ENCODE measurements at places on chromosomes 1 and 21. TPM values are rescaled to one million over a fixed set of nuclear protein-coding genes. Genes with fewer than 3 reads are reported as not detected.

Gene RSRP1
- 43.9 TPM for total RNA-seq

DNA sequence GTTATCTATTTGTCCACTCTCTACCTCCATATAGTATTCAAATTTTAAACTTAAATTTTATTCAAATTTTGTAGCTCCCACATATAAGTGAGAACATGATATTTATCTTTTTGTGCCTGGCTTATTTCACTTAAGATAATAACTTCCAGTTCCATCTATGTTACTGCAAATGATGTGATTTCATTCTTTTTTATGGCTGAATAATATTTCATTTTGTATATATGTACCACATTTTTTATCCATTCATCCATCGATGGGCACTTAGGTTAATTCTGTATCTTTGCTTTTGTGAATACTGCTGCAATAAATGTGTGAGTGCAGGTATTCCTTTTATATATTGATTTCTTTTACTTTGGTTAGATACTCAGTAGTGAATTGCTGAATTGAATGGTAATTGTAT lies 2.1 kb downstream of the DNAH14 start:
- DNase-seq = no peak

- no peak for DNase-seq
Measured at GRCh38 chr21:34554227-34554626, 42.2 kb upstream of the KCNE1 start.

- no peak for DNase-seq
Measured at GRCh38 chr21:44434936-44435635, 20.2 kb upstream of the LRRC3 start.

DNA sequence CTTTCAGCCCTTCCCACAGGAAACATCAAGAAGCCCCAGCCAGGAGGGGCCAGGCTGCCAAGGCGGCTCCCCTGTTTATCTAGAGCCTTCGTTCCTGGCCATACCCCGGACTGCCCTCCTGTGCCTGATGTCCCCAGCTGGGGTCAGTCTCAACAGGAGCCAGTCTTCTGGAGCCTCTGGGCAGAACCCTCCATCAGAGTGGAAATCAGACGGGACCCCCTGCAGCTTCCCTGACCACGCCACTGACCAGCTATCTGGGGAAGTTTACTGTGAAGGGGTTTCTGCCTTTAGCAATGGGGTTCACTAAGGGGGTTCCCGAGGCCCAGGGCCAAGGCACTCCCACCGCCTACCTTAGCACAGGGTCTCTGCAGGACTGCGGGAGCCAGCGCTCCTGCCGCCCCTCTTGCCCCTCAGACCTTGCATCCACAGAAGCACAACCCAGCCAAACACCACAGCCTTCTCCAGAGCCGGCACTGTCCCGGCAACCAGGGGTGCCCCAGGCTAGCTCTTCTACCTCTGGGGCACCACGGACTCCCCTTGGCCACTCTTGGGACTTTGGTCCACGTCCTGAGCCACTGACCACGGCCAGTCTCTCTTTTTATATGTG lies 3.5 kb upstream of the MTFR1L start:
- no peak for DNase-seq

Gene S100A3
- 3.4 TPM for total RNA-seq

DNA sequence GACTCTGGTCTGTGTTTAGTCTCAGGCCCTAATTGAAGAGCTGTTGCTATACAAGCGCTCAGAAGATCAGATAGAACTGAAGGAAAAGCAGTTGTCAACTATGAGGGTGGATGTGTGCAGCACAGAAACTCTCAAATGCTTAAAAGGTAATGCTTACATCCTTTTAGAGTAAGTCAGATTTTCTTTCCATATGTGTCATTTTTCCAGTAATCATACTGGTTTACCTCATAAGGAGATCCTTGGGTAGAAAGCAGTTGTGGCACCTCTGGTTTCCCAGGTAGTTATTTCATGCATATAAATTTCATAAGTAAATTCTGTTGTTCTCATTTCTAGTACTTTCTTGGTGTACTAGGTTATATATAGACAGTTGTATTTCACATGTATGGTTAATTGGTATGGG lies 43.0 kb upstream of the TARS2 start:
- no peak for DNase-seq

DNA sequence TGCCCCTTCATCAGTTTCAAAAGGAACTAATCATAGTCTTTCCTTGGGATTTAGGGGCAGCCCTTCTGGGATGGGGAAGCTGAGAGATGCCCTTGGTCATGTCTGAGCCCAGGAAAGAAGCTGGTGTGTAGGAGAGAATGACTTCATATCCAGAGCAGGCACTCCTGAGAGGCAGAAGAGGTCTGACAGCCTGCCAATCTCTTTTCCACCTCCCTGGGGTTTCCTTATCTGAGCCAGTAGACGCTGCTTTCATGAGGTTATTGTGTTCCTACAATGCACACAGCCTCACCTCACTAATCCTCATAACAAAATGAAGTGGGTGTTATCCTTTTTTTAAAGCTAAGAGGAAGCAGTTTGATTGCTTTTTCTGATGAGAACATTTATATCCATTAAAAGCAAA lies 14.1 kb downstream of the ROR1 start:
- no peak for DNase-seq

Gene SAMD11
- 4.9 TPM for total RNA-seq

DNA sequence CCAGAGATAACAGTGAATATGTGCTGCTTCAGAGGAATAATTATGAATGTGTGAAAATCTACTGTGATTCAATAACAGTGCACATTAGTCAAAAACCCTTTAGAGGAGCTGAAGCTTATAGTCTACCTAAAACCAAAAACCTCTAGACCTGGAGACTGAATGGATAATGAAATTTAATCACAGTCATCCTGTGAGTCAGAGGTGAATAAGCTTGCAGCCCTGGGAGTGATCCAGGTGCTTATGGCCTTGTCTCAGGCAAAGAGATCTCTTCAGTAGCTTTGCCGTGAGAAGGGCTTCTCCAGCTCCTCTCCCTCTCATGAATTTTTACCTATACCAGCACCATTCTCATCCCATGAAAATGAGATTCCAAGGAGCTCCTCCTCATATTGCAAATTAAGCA lies 81.3 kb upstream of the RGS4 start:
- DNase-seq = no peak

Gene OR10R2
- not detected for total RNA-seq

- DNase-seq = no peak
Measured at GRCh38 chr21:39161064-39161463, 22.2 kb downstream of the PSMG1 start.

DNA sequence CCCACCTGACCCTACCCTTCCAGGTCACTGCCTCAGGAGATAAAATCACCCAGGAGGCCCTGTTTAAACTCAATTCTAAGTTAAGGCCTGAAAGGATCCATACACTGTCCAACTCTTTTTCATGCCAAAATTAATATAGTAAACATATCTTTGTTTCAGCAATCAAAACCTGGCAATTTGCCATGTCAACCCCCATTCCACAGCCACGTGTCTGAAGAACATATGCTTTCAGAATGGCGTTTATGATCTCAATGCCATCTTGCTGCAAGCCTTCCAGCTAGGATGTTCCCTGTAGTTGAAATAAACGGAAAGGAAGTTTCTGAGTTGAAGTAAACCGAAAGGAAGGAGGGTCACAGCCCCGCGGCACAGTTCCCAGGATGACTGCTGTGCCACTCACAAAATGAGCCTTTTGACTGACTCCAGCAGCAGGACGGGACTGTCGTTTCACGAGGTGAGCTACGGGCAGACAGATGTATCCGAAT lies 472.0 kb downstream of the SMYD3 start:
- DNase-seq = no peak

Gene FCER1G
- total RNA-seq = not detected

Gene TMEM240
- 0.67 TPM for total RNA-seq

GRCh38 chr1:117060441-117061317 lies 553 bp downstream of the TTF2 start:
- DNase-seq = peak; percentile 36

DNA sequence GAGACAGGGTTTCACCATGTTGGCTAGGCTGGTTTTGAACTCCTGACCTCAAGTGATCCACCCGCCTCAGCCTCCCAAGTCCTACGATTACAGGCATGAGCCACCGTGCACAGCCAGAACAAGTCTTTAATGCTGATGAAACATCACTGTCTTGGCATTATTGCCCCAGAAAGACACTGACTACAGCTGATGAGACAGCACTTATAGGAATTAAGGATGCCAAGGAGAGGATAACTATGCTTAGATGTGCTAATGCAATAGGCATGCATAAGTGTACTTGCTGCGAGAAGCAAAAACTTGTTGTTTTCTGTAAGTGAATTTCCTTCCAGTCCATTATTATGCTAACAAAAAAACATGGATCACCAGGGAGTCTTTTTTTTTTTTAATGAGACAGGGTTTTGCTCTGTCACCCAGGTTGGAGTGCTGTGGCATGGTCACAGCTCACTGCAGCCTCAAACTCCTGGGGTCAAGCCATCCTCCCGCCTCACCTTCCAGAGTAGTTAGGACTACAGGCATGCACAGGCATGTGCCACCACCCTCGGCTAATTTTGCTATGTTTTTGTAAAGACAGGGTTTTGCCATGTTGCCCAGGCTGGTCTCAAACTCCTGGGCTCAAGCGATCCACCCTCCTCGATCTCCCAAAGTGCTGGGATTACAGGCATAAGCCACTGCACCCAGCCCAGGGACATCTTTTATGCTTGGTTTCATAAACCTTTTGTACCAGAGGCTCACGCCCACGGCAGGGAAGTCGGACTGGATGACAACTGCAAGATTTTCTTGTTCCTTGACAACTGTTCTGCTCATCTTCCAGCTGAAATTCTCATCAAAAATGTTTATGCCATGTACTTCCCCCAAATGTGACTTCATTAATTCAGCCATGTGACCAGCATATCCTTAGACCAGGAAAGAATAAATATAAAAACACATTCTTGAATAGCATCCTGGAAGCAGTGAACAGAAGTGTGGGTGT lies 23.1 kb downstream of the RHEX start:
- no peak for DNase-seq

DNA sequence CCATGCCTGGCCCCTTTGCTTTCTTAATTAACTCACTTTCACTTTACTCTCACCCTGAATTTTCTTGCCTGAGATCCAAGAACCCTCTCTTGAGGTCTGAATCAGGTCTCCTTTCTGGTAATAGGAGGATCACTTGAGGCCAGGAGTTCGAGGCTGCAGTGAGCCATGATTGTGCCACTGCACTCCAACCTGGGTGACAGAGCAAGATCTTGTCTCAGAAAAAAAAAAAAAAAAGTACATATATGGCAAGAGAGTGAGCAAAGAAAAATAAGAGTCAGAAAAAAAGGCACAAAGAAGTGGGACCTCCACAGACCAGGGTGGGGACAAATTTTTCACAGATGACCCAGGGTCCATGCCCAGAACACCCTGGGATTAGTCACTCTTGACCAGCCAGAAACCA lies 34.1 kb upstream of the RD3 start:
- no peak for DNase-seq

DNA sequence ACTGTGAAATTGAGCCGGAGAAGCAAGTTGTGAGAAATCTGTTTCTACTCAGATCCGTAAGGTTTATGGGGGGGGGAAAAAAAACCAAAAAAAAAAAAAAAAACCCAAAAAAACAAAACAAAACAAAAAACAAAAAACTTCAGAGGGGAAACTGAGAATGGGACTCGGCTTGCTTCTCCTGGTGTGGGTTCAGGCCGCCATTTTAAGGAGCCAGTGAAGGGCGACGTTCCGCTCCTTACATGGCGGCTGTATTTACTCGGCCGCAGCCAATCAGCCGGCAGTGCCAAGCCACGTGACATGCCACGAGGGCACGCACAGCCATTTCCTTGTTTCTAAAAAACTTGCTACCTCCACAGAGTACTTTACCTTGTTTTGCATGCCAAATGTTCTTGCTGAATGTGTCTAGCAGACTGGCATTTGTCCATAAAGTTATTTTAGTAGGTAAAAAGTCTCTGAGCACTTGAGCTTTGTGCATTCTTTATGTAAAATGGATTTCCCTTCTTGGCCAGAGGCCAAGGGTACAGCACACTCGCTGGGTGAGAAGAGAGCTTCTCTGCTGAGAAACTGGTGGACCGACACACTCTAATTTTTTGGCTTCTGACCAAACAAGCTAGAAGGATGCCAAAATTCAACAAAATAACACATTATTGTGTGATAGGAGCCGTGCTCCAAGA lies 101.8 kb downstream of the NFIA start:
- no peak for DNase-seq

DNA sequence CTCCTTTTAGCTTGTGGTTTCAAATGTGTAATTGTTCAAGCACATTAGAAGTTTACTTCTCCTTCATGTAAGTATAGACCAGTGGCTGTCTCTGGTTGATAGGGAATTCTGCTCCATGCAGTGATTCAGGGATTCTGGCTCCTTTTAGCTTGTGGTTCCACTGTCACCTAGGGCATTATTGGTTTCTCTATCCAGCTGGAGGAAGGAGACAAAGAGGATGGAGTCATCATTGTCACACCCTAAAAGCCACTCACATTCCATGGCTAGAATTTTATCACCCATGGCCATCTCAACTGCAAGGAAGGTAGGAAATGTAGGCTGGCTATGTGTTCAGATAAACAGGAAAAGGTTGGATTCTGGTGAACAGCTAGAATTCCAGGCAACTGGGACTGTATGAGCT lies 131.2 kb downstream of the URB2 start:
- no peak for DNase-seq

DNA sequence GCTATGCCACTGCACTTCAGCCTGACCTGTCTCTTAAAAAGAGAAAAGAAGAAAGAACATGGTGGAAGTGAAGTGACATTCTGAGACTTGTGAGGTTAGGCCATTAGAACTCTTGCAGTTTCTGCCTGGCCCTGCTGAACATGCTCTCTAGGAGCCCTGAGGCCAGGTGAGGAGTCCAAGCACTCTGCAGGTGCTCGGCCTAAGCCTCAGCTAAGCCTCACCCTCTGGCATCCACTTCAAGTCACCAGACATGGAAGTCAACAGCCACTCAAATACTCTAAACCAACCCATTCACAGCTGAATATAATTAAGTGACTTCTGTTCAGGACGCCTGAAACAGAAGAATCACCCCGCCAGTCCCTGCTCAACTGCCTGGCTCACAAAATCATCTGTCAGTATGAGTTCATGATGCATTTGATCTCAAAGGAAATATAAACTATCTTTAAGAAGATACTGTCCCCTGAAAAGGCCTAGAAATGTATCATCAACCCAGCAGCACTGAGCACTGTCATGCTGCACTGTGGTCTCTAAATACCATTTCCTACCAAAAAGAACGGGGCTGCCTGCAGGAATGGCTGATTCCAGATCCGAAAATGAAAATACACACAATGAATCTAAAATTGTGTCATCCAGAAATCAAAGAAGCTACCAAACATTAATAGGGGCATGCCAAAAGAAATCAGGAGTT lies 118.8 kb downstream of the PSMG1 start:
- no peak for DNase-seq

Gene F13B
- 0.12 TPM for total RNA-seq

Gene SYTL1
- total RNA-seq = 0.37 TPM

Measured in NCI-H460 (cell line).